ENCODE measurements at places on chromosomes 7 and 10.

GRCh38 chr10:120746001-120746777, 105.0 kb upstream of the WDR11 start:
- no peak for DNase-seq

GRCh38 chr10:95354110-95354509, 63.3 kb upstream of the PDLIM1 start:
- no peak for DNase-seq

DNA sequence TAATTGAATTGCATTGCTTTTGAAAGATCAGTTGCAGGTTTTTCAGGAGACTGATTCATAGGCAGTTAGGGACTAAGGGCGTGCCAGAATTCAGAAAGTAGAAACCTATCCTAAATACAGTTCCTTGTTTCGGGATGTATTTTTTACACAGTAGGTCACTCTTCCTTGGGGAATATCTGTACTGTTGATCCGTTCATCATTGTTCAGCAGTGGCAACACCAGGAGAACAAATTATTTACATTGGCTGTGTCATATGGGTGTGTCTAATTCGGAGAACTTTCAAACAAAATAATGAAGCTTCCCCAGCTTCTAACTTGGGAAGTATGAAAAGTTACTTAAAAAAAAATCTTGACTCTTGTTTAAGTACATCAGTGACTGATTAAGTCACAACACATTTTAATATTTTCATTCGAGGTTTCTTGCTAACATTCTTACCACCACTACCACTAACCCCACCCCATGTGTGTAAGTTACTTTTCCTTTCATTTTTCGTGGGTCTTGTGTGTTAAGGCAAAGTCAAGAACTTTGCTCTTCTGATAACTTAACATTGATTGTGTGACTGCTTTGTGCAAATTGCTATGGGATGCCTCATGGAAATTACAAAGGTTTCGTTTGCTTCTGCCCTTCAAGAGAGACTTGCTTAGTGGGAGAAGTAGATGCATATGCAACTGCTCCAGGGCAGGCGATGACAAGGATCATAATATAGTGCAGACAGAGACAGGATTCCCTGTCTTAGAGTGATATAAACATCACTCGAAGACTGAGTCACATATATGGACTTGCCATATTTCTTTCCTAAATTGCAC, 43.8 kb upstream of the RPA3 start:
- DNase-seq: peak; percentile 17

GRCh38 chr7:116161728-116162127, 48.6 kb upstream of the TES start:
- no peak for DNase-seq

GRCh38 chr7:132475669-132476116, 100.6 kb downstream of the PLXNA4 start:
- no peak for DNase-seq

GRCh38 chr10:62133618-62134017, 135.0 kb downstream of the RTKN2 start:
- peak; percentile 18 for DNase-seq

DNA sequence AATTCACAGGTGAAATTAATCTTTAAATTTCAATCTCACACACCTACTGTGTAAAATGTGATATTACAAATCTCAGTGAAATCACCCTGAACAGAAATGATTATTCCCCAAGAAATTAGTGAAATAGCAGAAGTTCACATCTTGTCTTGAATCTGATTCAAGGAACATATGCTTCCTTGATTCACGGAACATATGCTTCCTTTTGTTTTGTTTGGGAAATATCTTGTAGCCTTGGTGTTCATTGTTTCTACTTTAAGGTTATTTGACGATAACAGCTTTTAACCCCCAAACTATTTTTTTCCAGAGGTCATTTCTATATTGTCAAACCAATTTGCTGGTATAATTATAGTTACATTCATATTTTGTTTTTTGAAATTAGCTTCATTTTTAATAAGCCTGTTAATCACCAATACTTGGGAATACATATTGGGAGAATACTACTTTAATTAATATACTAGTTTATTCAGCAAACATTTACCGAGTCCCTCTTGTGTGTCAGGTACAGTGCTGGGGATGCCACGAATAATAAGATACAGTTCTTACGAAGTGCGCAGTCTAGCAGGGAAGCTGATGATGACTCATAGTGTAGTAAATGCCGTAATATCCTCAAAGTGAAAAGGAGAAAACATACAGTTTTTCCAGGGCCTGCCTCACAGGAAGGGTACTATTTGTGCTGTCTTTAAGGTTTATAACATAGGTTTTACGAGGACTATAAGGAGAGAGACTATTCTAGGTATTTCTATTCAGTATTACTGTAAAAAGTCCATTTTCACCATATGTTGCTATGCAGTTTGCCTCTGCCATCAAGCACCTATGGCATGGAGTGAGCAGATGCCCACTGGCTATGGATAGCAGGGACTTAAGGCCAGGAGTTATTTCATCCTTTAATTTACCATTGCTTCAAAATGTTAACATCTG, 32.5 kb downstream of the PRKAR2B start:
- no peak for DNase-seq

DNA sequence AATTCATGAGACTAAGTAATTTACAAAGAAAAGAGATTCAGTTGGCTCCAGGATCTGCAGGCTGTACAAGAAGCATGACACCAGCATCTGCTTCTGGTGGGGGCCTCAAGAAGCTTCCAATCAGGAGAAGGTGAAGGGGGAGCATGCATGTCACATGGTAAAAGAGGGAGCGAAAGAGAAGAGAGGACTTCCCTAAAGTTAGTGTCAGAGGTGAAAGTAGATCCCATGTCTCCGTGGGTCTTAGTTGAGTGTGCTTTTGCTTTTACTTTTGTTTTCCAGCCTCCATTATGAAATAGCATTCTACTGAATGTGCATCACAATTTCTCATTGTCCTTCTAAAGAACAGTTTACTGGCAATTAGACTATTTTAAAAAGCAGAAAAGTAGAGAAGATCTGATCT, 213.6 kb upstream of the FZD1 start:
- DNase-seq: no peak

DNA sequence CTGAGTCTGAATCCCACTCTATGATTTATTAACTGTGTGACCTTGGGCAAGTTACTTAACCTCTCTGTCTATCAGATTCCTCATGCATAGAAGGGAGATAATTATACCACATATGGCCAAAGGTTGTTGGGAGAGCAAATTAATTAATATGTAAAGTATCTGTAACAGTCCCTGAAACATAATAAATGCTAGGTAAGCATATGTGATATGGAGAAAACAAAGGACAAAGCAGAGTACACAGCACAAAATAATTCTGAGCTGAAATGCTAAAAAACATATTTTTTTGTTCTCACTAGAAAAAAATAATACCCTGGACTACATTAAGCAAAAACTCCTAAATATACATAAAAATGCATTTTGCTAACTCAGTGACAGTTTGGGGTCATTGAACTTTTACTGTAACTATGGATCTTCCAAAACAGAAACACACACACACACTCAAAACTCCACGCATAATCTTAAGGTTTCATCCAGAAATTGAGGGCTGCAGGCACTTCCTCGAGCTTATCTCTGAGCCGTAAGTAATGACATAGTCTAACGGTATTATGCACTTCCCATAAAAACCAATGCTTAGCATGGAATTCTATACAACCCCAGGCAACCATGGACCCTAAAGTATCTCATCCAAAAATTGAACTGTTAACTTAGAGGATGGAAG, 201.7 kb upstream of the PTN start:
- DNase-seq: no peak

DNA sequence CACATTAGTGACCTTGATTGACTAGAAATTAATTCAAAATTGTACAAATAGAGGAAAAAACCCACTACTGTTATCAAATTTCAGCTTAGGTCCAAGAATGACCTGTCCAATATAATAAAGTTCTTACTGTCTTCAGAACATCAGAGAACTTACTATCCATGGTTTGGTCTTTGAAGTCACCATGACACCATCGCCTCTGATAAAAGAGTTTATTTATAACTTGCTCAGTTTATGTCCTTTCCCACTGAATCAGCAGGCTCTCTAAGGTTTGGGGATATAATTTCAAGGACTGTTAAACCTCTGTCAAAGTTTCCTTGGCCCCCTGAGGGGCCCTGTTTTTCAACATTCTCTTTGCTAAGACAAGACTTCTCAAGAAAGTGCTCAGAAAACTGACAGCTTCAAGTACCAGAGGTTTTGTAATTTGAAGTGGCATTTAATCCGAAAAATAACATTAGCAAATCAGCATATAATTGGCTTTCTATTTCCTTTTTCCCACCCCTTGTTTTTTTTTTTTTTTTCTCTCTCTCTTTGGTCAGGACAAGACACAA, 191.7 kb upstream of the FERD3L start:
- no peak for DNase-seq

DNA sequence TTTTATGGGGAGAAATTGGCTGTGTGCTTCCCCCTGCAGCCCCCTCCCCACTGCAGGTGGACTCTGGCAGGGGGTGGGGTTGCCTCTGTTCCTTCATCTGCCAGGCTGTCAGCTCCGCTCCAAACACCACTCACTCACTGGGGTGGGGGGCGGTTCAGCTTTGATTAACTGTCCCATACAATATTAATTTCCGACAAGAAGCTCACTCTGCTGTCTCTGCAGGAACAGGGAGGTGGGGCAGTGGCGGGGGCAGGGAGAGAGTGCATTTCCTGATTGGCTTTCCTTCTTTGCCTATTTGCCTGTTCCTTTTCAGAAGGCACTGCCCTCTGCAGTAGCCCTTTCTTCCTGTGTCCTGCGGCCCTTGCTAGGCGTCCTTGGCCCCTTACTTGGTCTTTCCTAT, 500.8 kb downstream of the PLXNA4 start:
- no peak for DNase-seq

DNA sequence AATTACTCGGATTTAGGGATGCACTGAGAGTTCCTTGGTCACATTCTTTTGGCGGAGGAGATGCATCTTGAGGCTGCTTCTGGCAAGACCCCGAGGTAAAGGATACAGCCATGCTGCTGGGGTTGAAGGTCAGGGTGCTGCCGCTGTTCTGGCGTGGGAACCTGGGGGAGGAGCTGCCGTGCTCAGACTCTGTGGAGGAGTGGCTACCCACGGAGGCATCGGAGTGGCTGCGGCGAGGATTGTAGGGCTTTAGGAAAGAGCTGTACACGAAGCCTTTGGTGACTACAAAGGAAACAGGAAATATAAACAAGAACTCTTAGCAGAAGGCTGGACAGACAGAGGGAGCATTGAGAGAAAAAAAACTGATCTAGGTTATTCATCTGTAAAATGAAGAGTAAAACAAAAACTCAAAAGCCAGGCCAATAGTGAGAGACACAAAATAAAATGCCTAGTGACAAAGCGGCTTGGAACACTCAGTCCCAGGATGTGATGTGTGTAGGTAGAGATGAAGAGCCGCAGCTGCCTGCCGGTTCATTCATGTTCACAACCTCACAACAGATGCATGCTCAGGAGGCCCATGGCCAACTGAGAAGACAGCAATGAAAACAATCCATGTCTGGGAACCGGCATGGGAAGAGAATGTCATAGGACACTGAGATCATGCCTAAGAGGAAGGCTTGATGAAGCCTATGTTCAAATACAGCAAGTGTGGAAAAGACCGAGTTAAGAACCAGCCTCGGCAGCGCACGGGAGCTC, 97.8 kb downstream of the ABCC2 start:
- DNase-seq: no peak

DNA sequence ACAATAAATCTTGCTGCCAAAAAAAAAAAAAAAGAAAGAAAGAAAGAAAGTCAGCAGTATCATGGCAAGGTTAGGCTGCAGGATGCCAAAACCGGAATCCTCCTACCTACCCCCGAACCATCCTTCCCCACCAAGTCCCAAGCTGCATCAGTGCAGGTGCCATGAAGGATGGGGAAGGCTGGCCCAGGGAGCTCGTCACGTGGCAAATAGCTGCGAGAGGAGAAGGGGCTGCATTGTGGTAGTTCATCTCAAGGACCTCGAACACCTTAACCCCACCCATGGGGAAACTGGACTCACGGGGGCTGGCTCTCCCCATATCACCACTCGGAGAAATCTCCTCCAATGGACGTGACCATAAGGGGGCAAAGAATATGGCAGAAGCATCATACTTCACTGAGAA, 86.2 kb downstream of the TACC2 start:
- no peak for DNase-seq

DNA sequence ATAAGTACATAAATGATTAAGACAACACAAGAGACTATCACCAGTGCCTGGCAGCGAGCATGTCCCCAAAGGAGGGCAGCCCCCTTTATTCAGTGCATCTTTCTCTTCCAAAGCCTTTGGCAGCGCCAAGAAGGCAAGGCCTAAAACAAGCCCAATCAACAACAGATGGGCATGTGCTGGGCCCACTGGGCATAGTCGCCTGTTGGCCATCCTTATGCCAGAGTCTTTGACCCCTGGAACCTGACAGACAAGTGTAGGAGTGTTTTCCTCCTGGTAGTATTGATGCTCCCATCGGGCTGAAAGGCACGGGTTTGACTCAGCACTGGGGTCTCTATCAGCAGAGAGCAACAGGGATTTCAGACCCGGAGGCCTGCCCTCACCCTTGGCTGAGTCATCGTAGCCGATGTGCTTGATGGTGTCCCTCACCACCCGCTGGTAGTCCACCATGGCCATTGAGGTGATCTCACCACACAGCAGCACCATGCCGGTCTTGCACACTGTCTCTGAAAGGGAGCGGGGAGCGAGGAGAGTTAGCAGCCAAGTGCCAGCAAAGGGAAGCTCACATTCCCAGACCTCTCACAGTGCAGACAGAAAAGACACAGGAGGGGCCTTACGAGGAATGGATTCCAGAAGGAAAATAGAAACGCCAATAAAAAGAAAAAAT, 5.8 kb downstream of the MAT1A start:
- no peak for DNase-seq

GRCh38 chr10:3931224-3931623, 146.2 kb upstream of the KLF6 start:
- no peak for DNase-seq

DNA sequence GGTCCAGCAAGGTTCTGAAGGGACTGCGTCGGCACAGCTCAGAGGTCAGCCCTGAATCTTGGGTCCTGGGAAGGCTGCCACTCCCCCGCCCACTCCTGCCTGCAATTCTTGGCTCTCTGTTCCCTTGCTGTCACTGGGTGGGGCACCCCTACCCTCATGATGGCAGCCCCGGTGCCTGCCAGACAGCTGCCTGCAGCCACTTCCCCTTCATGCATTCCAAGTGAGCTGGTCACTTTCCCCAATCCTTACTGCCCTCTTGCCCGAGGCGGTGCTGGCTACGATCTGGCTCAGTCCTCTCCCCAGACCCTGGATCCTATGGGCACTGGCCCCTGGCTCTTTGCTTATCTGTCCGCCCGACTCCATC, 14.2 kb downstream of the MYL10 start:
- no peak for DNase-seq

DNA sequence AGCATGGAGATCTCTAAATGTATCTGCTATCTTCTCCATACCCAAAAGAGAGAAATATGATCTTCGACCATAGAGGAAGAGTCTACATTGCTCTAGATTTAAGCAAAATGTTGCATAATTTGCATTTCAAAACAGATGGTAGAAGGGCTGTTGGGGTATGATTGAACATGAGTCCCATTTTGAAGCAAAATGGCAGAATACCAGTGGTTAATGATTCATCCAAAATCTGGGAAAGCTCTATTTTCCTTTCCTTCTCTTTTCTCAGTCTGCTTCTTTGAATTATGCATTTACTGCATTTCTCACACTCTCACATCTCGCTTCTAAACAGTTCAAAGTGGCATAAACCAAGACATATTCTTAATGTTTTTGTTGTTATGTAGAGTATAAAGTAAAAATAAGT, 178.5 kb downstream of the MACC1 start:
- DNase-seq: no peak

- no peak for DNase-seq
Measured at GRCh38 chr7:75921479-75921878, 6.5 kb downstream of the POR start.

Data from GM13977 (cell line).